ENCODE measurements at places on chromosomes 16 and 17.

DNA sequence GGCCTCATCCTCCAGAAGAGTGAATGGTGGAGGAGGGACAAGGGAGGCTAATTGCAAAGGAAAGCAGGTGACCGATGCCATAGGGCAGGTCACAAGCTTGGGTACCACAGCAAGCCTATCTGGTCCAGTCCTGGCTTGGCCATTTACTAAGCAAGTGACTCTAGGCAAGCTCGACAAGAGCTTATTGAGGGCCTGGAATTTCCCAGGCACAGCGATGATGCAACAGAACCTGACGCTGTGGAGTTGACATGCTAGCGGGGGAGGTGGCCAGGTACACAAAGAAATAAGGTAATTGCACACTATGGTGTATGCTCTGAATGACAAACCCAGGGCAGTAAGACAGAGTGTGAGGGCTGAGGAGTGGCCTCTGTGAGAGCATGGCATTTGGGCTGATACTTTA is 98.5 kb downstream of the PGS1 start:
- no peak for DNase-seq

- no peak for DNase-seq
Measured at GRCh38 chr17:68103148-68103547, 67.6 kb downstream of the KPNA2 start.

DNA sequence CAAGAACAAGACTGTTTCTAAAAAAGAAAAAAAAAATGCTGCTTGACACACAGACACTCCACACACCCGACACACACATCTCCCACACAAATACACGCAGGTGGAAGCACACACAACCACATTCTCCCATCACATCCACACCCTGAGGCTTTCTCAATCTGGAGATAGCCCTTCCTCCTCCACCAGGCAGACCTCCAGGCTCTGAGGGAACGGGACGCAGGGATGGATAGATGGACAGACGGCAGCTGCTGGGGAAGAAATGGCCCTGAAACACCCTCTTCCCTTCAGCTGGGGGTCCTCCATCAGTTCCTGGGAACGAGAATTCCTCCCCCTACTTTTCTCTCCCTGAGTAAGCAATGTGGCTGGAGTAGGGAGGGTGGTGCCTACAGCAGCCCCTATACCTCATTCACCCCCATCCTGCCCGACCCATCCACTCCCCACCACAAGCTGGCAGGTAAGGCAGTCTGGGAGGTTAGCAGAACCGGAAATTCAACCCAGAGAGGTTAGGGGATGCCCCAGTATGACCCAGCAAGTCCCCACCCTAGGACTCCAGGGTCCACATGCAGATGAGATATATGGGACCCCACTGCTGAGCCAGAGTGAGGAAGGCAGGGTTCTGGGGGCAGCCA is 4.1 kb upstream of the LITAFD start:
- peak; percentile 31 for DNase-seq

GRCh38 chr17:76579281-76579680 is 6.4 kb downstream of the ST6GALNAC2 start:
- no peak for DNase-seq

DNA sequence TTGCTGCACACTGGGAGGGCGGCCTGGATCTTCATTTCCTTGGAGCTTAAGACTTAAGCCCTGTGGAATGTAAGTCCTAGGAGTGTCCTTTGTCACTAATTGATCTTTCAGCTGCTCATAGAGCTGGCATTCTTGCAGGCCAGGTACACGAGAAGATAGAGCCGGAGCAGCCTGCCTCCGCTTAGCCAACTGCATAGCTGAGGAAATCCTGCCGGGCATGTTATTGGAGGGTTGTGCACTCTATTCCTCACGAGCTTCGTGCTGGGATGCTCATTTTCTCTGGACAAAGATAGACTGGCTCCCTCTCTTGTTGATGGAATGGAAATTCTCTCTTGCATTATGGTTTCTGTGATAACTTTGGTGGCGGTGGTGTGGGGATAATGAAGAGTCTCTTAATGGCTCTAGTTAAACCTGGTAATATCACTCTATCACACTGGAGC is 76.9 kb downstream of the RPA1 start:
- no peak for DNase-seq

DNA sequence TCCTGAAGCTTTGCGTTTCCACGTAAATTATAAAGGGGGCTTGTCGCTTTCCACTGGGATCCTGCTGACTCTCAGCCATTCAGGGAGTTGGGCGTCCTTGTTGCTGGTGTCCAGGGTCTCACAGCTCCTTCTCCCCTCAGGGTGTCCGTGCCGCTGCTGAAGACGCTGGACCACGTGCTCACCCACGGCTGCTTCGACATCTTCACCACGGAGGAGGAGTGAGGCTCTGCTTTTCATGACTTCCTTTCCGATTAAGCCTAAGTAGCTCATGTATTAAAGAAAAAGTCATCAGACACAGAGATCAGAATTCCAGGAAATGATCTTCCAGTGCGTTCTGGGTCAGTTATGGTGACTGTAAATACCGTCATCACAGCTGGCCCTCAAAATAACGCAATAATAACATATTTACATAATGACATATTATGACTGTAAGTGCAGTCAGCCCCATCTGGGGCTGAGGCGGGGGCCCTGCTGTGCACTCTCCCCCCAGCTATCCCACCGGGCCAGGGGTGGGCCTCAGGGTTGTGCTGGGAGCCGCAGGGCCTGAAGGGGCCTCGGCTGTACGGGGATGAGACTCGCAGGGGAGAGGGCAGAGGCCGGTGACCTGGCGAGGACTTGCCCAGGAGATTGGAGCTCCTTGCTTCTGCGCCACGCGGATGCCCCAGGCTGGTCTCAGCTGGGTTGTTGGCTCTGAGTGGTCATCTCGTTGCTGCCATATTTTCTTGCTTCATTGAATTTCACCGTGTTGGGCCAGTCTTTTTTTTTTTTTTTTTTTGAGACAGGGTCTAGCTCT is 92.9 kb upstream of the ZNF750 start:
- no peak for DNase-seq

- DNase-seq: no peak
Measured at GRCh38 chr17:77132411-77133086, 8.2 kb upstream of the SEC14L1 start.

GRCh38 chr17:60528828-60529227 is 2.8 kb upstream of the APPBP2 start:
- DNase-seq: no peak

DNA sequence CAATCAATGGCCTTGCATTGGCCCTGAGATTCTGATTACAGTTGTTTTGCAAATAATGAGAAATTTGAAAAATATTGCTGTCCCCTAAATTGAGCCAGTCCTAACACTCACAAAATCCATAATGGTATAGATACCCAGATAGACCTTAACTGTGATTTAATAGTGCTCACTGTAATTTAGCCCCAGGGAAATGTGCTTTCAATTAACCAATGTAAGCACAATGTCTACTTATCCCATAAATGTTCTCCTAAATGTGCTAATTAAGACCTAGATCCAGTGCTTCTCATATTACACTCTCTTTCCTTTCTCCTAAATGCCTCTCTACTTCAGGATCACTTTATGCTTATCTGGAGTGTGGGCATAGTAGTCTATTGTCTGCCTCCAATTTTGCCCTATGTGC is 417.8 kb upstream of the CCL2 start:
- DNase-seq: no peak

DNA sequence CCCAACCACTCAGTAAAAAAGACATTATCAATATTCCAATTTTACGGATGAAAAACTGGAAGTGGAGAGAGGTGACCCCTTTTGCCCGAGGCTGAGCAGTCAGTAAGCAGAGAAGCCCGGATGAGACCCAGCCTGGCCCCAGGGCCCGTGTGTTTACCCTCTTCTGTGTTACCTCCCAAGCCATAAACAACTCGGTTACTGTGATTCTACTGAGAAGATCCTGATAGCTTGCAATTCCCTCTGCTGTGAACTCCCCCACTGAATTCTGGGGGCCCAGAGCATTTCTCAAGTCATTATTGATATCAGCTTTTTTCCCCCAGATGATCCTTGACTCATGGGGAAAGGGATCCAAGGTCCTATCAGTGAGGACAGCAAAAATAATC is 482.6 kb upstream of the ERCC4 start:
- no peak for DNase-seq

- no peak for DNase-seq
Measured at GRCh38 chr17:14471052-14471451, 170.2 kb downstream of the HS3ST3B1 start.

DNA sequence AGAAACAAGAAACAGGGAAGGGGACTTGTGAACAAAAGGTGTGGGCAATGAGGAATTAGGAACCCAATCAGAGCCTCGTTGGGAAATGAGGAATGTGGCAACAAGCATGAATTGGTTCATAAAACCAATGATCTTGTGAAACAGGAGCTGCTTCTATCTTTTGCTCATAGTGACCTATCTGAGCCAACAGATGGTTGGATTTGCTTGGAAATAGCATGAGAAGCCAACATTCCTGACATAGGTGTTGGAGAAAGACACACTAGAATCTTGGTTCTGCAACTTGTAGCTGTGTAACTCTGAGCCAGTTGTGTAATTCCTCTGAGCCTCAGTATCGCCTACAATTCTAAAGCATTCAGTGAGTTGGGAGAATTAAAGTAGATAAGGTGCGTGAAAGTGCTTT is 251.9 kb upstream of the AXIN2 start:
- DNase-seq: no peak

GRCh38 chr17:78992542-78993212 is 13.0 kb upstream of the LGALS3BP start:
- no peak for DNase-seq

DNA sequence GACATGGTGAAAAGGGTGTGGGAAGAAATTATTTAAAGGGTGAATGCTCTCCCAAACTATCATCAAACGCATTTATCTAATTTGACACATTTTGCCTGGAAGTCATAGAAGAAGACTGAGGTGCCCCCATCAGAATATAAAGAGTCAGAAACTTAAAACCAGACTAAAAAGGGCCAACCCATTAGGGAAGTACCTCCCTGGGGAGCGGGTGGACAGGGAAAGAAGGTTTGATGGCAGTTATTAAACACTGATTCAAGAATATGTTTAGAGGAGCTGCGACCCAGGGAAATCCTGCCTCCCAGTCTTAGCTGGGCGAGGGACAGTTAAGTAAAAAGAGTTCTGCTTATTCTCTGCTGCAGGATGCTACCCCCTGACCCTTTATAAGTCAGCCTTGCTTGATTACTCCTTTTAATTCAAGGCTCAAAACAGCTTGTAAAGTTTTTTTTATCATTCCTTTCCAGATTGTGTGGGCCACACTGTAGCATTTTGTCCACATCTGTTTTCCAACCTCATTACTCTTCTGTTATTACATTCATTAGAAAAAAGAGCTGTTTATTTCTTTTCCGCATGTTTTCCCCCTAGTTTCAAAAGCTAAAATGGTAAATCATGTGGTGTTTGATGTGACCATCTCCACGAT is 138.5 kb upstream of the TBX2 start:
- DNase-seq: no peak

DNA sequence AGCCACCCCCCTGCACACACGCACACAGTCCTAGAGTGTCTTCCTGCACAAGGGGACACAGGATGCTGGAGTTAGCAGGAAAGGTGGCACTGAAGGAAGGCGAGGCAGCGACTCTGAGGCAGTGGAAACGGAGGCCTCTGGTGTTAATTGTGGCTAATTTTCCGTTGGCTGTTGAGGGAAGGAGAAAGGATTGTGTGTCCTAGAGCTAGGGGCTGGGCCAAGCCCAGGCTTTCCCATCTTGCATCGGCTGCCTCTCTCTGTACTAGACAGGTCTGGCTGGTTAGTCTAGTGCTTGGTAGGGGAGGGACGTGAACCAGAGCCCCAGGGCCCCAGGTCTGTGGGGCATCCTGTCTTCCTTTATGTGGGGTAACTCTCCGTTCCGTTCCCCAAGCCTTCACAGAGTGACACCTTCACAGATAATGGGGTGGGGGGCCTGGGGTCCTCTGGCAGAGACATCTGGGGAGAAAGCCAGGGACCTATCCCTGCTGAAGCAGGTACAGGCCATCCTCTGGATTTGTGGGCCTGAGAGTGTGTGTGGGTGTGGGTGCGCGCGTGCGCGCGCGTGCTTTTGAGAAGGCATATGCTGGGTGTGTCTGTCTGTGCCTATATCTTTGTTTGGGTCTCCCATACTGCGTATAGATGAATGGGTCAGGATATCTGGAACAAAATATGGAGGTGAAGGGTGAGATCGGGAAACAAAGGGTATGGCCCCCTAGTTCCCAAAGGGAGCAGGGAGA is at the start of gene CHD3:
CHD3 (plus strand) TSS at position 606 of the 737 bp plus-strand sequence. CDS start 212 bp downstream, outside the sequence.
- peak; percentile 63 for DNase-seq

GRCh38 chr16:57434003-57434402 is 13.2 kb downstream of the CIAPIN1 start:
- DNase-seq: no peak

GRCh38 chr17:62597920-62598319 is 29.6 kb upstream of the MRC2 start:
- no peak for DNase-seq

- no peak for DNase-seq
Measured at GRCh38 chr17:77927777-77928518, 30.6 kb upstream of the TNRC6C start.

- no peak for DNase-seq
Measured at GRCh38 chr17:62704381-62704971, 77.0 kb downstream of the MRC2 start.

Measured in natural killer cell (primary cell).